ENCODE measurements at places on chromosomes 6 and 20. TPM values are rescaled to one million over a fixed set of nuclear protein-coding genes. Genes with fewer than 3 reads are reported as not detected.

DNA sequence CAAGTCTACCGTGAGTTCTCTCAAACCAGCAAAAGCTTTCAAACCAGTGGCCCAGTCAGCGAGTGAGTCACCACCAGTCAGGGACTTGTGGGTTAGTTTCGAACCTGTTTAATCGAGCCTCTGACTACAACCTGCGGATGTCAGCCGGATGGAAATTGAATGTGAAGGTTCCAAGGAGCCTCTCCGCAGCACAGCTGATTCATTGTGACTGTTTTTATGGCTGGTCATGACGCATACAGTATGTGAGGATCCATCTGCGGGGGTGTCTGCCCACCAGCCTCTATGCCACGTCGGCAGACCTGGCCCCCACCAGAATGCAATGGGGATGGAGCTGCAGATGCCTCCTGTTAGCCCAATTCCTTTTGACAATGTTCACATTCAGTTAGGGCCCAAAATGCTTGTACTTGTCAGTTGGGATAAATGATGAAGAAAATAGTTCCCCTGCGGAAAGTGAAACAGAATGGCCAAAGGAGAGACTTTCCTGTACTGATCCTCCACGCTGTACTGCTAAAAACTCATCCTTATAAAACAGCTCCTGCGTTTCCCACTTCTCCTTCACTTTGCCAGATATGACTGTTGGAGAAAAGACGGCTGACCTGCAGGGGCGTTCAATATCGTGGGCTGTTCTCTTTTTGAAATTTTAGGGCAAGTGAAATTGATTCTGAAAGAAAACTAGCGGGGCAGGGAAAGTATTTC lies 206.6 kb downstream of the TFAP2B start:
- DNase-seq = no peak

DNA sequence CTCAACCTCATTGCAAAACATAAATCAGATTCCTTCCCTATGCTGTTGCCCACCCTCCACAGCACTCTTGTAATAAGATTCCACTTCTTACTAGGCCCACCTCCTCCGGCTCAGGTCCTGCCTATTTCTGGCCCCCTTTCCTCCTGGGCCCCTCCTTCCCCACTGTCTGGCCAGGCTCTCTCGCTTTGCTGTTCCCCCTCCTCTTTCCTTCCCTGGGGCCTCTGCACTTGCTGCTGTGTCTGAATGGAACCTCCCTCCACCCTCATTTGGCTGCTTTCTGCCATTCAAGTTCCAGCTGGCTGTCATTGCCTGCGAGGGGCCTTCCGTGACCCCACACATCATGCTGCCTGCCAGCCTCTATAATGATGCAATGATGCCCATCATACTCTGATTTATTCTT lies 38.9 kb downstream of the ARHGAP40 start:
- DNase-seq = no peak

DNA sequence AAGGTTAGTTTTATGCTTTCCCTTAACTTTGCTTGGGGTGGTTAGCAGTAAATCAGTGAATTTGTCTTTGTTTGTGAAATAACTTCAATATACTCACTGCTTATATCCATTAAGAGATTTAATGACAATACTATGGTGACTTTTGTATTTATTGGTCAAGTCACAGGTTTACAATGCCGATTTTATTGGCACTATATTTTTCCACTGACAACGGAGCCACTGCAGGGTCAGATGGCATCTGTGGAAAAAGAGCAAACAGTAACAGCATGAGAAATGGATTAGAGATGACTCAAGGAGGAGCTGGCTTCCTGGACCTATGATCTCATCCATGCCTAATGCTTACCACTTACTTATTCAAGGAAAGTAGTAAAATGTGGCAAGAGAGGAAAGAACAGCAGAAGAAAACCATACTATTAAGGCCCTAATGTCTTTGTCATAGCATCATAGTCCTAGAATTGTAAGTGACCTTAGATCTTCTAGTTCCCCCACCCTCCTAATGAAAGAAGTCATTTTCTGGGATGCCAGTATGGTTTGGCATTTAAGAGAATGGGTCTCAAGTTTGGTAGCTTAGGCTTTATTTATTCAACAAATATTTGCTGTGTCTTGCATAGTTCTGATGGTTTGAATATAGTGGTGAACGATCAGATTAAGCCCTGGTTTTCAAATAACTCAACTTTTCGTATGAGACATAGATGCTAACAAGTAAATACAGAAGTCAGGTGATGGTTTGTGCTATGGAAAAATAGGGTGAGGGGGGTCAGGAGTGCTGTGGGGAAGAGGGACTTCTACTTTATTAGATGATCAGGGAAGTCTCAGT lies 18.5 kb downstream of the RNF144B start:
- no peak for DNase-seq

DNA sequence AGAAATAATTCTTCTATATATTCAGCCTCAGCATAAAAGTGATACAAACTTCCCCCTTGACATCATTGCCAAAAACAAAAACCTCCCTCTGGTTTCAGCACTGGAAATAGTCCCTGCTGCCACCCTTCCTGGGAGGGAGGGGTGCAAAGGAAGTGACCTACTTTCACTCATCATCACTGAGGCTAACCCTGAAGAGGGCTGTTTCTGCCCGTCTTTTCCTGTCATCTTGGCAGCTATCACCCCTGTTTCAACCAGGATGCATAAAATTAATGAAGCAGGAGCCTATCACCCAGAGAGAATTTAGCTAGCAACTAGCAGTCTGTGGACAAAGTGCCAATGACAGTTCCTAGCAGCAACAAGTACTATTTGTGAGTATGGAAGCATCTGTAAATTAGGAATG lies 397.8 kb downstream of the LAMA2 start:
- DNase-seq = peak; percentile 76

GRCh38 chr20:59087829-59088433 lies 45.3 kb upstream of the PRELID3B start:
- DNase-seq = peak; percentile 94

GRCh38 chr6:169752074-169752623 lies 727 bp downstream of the ERMARD start:
- peak; percentile 27 for DNase-seq

DNA sequence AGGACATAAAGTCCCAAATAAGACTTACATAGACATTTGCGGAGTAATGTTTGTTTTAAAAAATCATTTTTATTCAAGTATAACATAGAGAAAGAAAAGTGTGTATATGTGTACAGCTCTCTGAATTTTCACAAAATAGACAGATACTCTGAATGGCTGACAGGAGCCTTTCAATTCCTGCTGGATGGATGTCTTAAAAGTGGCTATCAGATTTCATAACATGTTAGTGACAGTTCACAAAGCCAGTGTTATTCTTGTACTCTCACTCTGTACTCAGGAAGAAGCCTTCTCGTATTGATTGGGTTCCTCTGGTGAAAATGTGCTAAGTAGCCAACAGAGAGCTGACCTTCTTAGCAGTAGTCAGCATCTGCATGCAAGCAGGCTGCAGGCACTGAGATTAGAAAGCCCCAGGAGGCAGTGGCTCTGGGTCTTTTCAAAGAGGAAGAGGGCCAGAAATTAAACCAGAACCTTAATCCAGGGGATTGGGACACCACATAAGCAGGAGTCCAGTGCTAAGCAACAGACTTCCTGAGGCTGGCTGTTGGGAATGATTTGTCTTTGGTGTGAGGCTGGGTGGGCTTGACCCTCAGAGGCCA lies 19.7 kb downstream of the SLC17A4 start:
- no peak for DNase-seq

- no peak for DNase-seq
These were observed 3.5 kb downstream of the SIRT5 start for GRCh38 chr6:13577926-13578325.

- DNase-seq = no peak
These were observed 42.4 kb upstream of the MLN start for GRCh38 chr6:33846226-33846625.

DNA sequence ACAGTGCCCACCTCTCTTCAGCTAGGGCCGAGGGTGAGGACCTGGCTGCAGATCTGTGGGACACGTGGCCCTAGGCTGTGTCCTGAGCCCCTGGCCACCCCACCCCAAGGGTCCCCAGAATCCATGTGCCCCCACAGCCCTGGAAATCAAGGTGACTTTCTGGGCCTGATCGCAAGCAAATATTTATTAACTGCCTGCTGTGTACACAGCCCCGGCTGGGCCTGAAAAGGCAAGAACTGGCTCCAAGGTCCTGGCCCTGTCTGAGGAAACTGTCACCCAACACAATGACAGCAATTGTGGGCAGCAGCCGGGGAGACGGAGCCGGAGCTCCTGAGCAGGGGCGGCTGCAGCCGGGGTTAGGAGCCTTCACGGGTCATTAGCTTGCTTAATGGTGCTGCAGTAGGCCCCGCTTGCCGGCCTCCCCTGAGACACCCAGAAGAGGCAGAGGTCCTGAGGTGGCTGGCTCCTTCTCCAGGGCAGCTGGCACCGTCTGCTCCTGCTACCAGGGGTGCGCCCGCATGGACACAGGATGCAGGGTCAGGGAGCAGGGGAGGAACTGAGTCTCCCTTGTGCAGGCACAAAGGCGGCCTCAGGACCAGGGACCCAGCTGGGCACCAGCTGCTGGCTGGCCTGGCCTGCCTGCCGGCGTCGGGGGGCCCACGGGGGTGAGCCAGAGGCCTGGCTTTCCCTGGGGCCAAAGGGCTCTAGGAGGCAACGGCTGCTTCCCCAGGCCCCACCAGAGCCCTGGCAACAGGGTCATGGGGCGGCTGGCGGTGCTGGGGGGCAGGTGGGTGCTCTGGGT lies 24.1 kb downstream of the NPEPL1 start:
- DNase-seq = no peak

- DNase-seq = no peak
These were observed 17.7 kb upstream of the DST start for GRCh38 chr6:56660381-56660730.

The SLC17A3 gene
- total RNA-seq = not detected

The IMPG1 gene
- not detected for total RNA-seq

The DNMT3B gene
- total RNA-seq = 2.0 TPM

The ULBP1 gene
- 2.8 TPM for total RNA-seq

The BEND6 gene
- total RNA-seq = not detected

The SIRPB2 gene
- not detected for total RNA-seq

Measured in activated naive CD4-positive, alpha-beta T cell treated with anti-CD3 and anti-CD28 coated beads for 36 hours (primary cell).